ENCODE measurements at places on chromosomes 13 and 19.

DNA sequence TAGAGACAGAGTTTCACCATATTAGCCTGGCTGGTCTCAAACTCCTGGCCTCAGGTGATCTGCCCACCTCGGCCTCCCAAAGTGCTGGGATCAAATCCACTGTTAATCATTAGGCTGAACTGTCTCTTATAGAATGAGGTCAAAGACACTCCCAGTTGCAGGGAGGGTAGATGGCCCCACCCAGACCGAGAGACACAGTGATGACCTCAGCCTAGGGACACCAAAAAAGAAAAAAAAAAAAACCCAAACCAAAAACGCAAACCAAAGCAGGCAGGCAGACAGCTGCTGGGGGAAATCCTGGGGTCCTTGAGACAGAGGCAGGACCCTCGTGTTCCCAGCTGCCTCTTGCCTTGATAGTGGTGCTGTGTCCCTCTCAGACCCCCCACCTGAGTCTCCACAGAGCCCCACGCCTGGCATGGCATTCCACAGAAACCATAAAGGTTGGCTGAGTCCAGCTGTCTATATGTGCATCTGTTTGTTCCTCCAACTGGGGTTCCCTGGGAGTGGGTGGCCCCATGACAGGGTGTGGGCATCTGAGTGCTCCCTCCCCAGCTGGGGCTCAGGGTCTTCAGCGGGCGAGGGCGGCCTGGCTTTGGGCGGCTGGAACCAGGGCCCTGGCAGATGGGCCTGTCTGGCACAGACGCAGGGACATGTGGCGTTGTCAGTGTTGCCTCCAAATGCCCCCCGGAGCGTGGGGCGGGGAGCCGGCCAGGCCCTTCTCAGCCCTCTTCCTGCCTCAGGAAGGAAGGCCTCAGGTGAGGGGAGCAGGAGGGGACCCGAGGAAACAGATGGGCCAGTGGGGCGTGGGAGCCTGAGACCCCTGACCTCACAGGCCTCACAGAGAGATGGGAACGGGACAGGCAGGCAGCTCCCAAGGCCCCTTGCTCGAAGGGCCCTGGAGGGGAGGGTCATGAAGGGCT is 5.2 kb downstream of the DAND5 start:
- no peak for DNase-seq

- DNase-seq = no peak
These were observed 12.7 kb upstream of the AKAP8L start for GRCh38 chr19:15431396-15432017.

DNA sequence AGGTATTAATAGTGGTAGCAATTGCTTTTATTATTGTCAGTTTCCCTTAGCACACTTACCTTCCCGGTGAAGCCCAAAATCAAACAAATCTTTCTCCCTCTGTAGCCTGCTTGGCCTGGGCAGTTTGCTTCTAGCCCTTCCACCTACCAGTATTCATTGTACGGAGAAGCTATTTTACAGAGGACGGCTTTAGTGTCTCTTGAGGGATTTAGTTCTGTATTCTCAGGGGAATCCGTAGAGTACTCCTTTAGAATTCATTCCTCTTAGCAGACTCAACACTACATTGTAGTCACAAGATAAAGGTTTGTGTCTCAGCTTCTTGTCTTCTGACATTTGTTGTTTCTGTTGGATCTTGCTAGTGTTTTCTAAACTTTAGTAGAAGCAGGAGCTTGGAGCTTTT is 24.1 kb upstream of the WTIP start:
- no peak for DNase-seq

GRCh38 chr19:4600893-4601292 is 38.4 kb upstream of the TNFAIP8L1 start:
- DNase-seq = no peak

DNA sequence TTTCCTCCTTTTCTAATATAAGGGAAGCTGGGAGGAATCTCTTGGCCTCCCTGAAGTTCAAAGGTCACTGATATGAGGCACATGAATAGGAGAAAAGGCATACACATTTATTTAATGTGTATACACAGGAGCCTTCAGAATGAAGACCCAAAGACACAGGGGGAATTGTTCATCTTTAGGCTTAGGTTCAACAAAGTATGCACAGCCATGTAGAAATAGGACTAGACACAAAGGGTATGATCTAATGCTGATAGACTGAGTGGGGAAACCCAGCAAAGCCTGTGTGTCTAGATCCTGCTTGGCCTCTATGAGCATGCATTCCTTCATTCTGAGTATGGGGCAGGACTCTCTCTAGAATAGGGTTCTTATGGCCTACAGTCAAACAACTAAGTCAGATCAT is 177.1 kb upstream of the RFC3 start:
- no peak for DNase-seq

- DNase-seq = no peak
These were observed 229.6 kb downstream of the ZIC5 start for GRCh38 chr13:99741960-99742359.

DNA sequence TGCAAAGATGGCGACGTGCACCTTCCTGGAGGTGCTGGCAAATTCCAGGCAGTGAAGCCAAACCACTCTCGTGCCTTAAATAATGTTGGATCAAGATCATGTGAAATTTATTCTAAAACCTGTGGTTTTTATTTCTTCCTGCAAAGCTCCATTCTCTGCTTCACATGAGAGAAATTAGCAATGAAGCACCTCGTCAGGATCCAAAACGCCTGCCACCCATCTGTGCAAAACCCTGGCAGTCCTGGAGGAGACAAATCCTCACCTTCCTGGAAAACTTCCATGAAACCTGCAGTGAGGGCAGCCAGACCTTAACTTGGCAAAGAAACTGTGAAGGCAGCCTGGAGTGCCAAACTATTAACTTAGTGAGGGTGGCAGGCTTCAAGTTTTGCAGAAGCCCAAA is 47.6 kb downstream of the CHST8 start:
- no peak for DNase-seq

GRCh38 chr13:113649212-113649611 is 8.8 kb downstream of the ATP4B start:
- DNase-seq = no peak

GRCh38 chr13:20491926-20492435 is 33.7 kb downstream of the CRYL1 start:
- no peak for DNase-seq

GRCh38 chr19:5694956-5695648 is 5.0 kb downstream of the RPL36 start:
- no peak for DNase-seq

DNA sequence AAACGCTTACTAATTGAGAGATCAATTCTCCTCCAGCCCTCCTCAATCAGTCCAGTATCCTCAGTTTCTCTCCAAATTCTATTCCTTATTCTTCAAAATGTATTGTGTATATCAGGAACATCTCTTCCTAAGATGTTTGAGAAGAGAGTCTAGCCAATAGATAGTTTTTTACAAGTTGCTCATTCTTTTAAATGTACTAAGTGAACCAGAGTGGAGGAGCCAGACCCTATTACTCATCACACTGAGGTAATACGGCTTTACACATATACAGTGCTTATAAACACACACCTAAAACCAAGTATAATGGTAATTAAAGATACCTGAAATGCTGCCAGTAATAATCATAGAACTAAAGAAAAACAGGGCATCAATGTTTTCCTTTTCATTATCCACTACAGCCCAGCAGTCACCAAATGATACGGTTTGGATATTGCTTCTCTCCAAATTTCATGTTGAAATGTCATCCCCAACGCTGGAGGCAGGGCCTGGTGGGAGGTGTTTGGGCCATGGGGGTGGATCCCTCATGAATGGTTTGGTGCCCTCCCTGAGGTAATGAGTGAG is 45.2 kb upstream of the HMGB1 start:
- DNase-seq = no peak

DNA sequence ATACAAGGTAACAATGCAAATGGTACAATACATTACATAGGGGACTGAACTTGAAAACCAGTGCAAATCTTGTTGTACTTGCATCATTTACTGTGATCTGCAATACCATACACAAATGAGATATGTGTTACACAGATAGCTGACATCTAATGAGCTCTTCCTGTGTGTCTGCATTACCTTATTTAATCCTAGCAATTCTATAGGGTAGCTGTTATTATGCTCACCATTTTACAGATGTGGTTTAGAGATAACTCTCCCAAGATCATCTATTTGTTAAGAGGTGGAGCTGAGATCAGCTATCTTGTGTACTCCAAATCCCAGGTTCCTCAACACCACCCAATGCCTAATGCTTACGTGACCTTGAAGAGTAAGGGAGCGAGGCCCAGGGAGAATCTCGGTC is 21.4 kb upstream of the SERP2 start:
- no peak for DNase-seq
